Uterine smooth muscle cell (primary cell): ENCODE measurements at places on chromosomes 11 and 22. TPM values are rescaled to one million over a fixed set of nuclear protein-coding genes. Genes with fewer than 3 reads are reported as not detected.

CRYAB gene
- 2.5 and 6.0 TPM in 2 replicates for total RNA-seq

IRAG1 gene
- total RNA-seq: 5.2 and 22.6 TPM in 2 replicates

MMP12 gene
- 0.11 TPM in 1 of 2 replicates, not detected in the other for total RNA-seq

CDHR5 gene
- not detected in 2 replicates for total RNA-seq

MRGPRX4 gene
- not detected in 2 replicates for total RNA-seq

NPAS4 gene
- total RNA-seq: not detected in 2 replicates

SLC43A3 gene
- total RNA-seq: 85.2 and 98.7 TPM in 2 replicates

OR8D4 gene
- not detected in 2 replicates for total RNA-seq

LARGE2 gene
- total RNA-seq: not detected in 2 replicates

MIOX gene
- total RNA-seq: not detected in 2 replicates

STK33 gene
- total RNA-seq: 2.9 and 4.7 TPM in 2 replicates

OR51E1 gene
- total RNA-seq: not detected in 2 replicates

HORMAD2 gene
- total RNA-seq: not detected in 2 replicates

CDC42EP2 gene
- total RNA-seq: 13.3 and 17.2 TPM in 2 replicates

OR51A7 gene
- total RNA-seq: not detected in 2 replicates

CARD16 gene
- total RNA-seq: 2.8 and 5.2 TPM in 2 replicates

RAB38 gene
- 3.4 and 6.5 TPM in 2 replicates for total RNA-seq

DEUP1 gene
- under 0.01 and 0.33 TPM in 2 replicates for total RNA-seq

B3GAT1 gene
- total RNA-seq: under 0.01 TPM in 1 of 2 replicates, not detected in the other

C1QTNF4 gene
- total RNA-seq: 0.11 and 0.25 TPM in 2 replicates

MS4A7 gene
- total RNA-seq: not detected in 2 replicates

SMTNL1 gene
- not detected in 2 replicates for total RNA-seq

RFPL2 gene
- total RNA-seq: not detected in 2 replicates

KCNA4 gene
- under 0.01 TPM in 1 of 2 replicates, not detected in the other for total RNA-seq

PARVG gene
- not detected in 2 replicates for total RNA-seq

SLC22A12 gene
- not detected in 2 replicates for total RNA-seq

ZP1 gene
- total RNA-seq: 0.12 TPM in 1 of 2 replicates, not detected in the other

FREY1 gene
- 0.89 and 1.9 TPM in 2 replicates for total RNA-seq

GLYAT gene
- not detected in 2 replicates for total RNA-seq

TMEM41B gene
- 102 and 124 TPM in 2 replicates for total RNA-seq

OR6Q1 gene
- not detected in 2 replicates for total RNA-seq

SUSD2 gene
- 1.9 and 8.6 TPM in 2 replicates for total RNA-seq

IL17REL gene
- not detected in 2 replicates for total RNA-seq

GNAZ gene
- 11.6 and 11.8 TPM in 2 replicates for total RNA-seq

MS4A8 gene
- total RNA-seq: not detected in 2 replicates
